ENCODE measurements at places on chromosomes 1 and 21. TPM values are rescaled to one million over a fixed set of nuclear protein-coding genes. Genes with fewer than 3 reads are reported as not detected.

The CBR3 gene
- 17.2 TPM for total RNA-seq

- H3K4me3 ChIP-seq, result no peak overlapping the region
- no peak for DNase-seq
- H3K27me3 ChIP-seq, result no peaks in the 10 kb centered on the region
- peaks cover 4% of the 10 kb centered on the region for H3K4me1 ChIP-seq
Observed at GRCh38 chr1:154579374-154579773, 11.8 kb downstream of the CHRNB2 start.

- H3K36me3 ChIP-seq, result no peaks in the 10 kb centered on the region
- no peak overlapping the region for H3K27ac ChIP-seq
- no peak for DNase-seq
- H3K4me3 ChIP-seq, result no peak overlapping the region
- no peaks in the 10 kb centered on the region for H3K4me1 ChIP-seq
Observed at GRCh38 chr21:36446301-36446700, 33.6 kb downstream of the CLDN14 start.

The CADM3 gene
- not detected for total RNA-seq

DNA sequence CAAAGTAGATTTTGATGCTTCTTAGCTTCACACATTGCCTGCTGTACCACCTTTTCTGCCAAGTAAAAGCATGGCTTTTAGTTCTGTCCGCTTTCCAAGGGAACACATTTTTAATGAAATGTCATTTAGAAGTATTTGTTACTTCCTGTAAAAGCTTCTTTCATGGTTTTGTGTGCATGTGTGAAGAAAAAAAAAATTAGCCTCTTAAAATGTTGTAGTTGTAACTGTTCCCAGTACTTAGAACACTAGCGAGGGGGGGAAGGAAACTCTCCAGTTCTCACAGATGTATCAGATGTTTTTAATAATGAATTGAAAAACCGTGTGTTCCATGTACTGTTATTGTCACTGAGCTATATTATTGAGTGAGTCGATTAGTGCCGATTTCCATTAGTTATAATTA, 568.3 kb upstream of the ADGRL2 start:
- H3K27ac ChIP-seq, result no peak overlapping the region
- no peak for DNase-seq
- H3K27me3 ChIP-seq, result no peaks in the 10 kb centered on the region
- H3K36me3 ChIP-seq, result no peaks in the 10 kb centered on the region
- H3K4me1 ChIP-seq, result no peaks in the 10 kb centered on the region

- H3K27ac ChIP-seq, result no peak overlapping the region
- no peaks in the 10 kb centered on the region for H3K4me1 ChIP-seq
- DNase-seq, result no peak
Observed at GRCh38 chr1:185961664-185962063, 227.5 kb downstream of the HMCN1 start.

GRCh38 chr1:35539073-35539823, 18.0 kb downstream of the KIAA0319L start:
- no peaks in the 10 kb centered on the region for H3K27me3 ChIP-seq
- DNase-seq, result peak; percentile 87
- peaks cover 36% of the 10 kb centered on the region for H3K36me3 ChIP-seq
- peak overlapping the region; percentile 86 for H3K27ac ChIP-seq

DNA sequence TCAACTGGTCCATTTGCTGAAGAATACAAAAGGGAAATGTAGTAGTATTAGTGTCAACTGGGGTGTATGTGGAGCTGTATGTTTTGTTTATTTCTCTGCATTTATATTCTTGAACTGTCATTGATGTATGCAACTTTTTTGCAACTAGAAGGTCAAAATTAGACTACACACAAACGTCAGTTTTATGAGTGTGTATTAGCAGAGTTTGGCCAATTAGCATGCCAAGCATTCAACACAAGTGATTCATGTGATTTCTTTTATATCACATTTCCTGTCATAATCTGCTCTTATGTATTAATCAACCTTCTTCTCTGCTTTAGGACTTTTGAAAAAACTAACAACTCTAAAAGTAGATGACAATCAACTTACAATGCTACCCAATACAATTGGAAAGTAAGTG, 211.1 kb downstream of the LRRC40 start:
- no peak for DNase-seq
- no peaks in the 10 kb centered on the region for H3K4me1 ChIP-seq
- H3K27me3 ChIP-seq, result no peaks in the 10 kb centered on the region
- H3K4me3 ChIP-seq, result no peak overlapping the region
- no peak overlapping the region for H3K27ac ChIP-seq
- H3K36me3 ChIP-seq, result no peaks in the 10 kb centered on the region

The CELA2B gene
- total RNA-seq, result not detected

The KCNA3 gene
- 29.5 TPM for total RNA-seq

- no peaks in the 10 kb centered on the region for H3K27me3 ChIP-seq
- no peak for DNase-seq
- H3K4me1 ChIP-seq, result no peaks in the 10 kb centered on the region
- no peak overlapping the region for H3K27ac ChIP-seq
- no peak overlapping the region for H3K4me3 ChIP-seq
Observed at GRCh38 chr21:40636026-40636425, 210.9 kb downstream of the DSCAM start.

DNA sequence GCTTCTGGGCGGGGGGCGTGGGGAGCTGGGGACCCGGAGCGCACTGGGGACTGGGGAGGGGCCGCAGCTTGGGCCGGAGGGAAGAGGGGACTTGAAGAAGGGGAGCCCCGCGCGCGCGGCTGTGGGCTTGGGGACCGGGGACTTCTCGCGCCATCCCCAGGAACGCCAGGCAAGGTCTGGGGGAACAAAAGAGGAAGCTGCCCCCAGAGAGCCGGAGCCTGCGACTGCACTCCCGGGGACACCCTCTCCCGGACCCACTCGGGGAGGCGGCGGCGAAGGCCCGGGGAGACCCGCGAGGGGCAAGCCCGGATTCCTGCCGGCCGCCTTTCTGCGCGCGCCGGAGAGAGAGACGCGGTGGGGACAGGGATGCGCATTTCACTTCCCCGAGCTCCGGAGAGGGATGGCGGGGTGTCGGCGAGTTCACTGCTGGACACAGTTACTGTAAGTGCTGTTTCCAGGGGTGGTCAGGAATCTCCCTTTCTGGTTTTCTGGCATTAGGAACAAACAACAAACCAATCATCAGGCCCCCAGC, 732 bp downstream of the ABCG1 start:
- peak overlapping the region; percentile 89 for H3K4me3 ChIP-seq
- H3K27me3 ChIP-seq, result peaks cover 2% of the 10 kb centered on the region
- H3K27ac ChIP-seq, result peak overlapping the region; percentile 89
- H3K4me1 ChIP-seq, result peaks cover 21% of the 10 kb centered on the region
- DNase-seq, result peak; percentile 82

The DOCK7 gene
- 17.8 TPM for total RNA-seq

- no peak overlapping the region for H3K4me3 ChIP-seq
- no peaks in the 10 kb centered on the region for H3K36me3 ChIP-seq
- H3K27ac ChIP-seq, result no peak overlapping the region
Observed at GRCh38 chr1:168767894-168768584, 39.0 kb upstream of the DPT start.

DNA sequence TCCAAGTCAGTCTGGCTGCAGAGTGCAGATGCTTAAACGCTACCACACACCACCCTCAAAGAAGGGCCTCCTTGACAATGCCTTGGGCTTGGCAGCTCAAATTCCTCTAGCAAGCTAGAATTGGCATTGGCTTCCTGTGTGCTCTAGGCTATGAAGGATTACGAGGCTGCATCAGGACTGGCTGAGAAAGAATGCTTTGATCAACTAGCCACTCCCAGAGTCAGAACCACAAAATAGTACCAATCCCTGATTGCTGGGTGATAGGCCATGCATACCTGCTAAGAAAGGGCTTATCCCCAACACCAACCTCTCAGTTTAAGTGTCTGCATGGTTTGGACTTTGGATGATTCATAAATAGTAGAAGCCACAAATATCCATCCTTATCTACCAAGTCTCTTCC, 504.9 kb downstream of the OMA1 start:
- no peaks in the 10 kb centered on the region for H3K4me1 ChIP-seq
- no peak for DNase-seq
- peaks cover 5% of the 10 kb centered on the region for H3K27me3 ChIP-seq
- no peak overlapping the region for H3K4me3 ChIP-seq
- H3K27ac ChIP-seq, result no peak overlapping the region

DNA sequence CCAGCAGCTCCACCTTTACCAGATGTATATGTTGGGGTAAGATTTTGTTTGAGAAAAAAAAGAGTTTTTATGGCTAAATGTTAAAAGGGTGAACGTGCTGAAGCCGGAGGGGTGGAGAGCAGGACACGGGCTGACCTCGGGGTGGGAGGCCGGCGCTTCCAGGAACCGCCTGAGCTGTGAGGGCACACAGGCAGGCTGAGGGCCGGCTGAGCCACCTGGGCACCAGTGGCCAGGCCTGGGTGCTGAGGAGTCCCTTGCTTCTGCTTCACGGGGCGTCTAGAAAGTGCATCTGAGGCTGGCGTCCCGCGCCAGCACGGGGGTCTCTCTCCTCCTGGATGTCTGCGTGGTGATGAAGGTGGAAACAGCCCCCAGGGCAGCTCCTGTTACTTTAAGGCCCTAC, 33.6 kb upstream of the ADARB1 start:
- no peak overlapping the region for H3K4me3 ChIP-seq
- H3K4me1 ChIP-seq, result no peaks in the 10 kb centered on the region
- H3K27me3 ChIP-seq, result peaks cover 10% of the 10 kb centered on the region
- no peak for DNase-seq
- H3K27ac ChIP-seq, result no peak overlapping the region

GRCh38 chr1:187264995-187265602, 436.4 kb downstream of the PLA2G4A start:
- no peak overlapping the region for H3K4me3 ChIP-seq
- H3K27ac ChIP-seq, result no peak overlapping the region
- no peaks in the 10 kb centered on the region for H3K4me1 ChIP-seq
- DNase-seq, result no peak

DNA sequence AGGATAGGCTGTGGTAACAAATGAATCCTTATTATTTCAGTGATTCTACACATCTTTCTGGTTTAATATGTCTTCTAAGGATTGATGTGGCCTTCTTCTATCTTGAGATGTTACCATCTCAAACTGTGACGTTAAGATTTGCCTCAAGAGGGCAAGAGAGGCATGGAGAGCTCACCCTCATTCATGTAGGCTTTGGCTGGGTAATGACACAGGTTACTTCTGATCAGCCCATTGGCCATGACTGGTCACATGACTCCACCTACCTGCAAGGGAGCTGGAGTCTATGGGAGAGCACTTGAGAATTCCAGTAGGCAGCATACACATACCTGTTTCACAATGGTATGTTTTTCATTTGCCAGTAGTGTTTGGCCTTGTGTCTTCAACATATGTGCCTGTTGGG, 30.0 kb downstream of the CACHD1 start:
- no peaks in the 10 kb centered on the region for H3K36me3 ChIP-seq
- no peak overlapping the region for H3K27ac ChIP-seq
- no peak overlapping the region for H3K4me3 ChIP-seq
- peak; percentile 58 for DNase-seq
- H3K4me1 ChIP-seq, result peaks cover 4% of the 10 kb centered on the region

The BTG2 gene
- 108 TPM for total RNA-seq

The ZBTB40 gene
- total RNA-seq, result 18.2 TPM

The CRYAA gene
- not detected for total RNA-seq

DNA sequence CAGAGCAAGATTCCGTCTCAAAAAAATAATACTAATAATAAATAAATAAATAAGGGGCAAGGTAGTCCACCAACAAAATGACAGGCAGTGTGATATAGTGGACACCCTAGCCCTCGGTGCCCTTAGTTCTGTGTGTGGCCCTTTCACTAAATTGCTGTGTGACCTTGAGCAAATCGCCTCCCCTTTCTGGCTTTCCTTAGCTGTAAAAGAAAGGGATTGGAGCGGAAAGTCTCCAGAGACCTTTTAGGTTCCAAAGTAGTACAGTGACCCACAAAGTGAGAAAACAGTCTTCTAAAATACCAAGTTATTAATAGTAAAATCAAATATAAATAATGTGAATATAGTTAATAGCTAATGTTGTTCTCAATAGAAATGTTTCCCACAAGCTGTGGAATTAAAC, 7.6 kb downstream of the LMNA start:
- peaks cover 51% of the 10 kb centered on the region for H3K4me1 ChIP-seq
- no peak overlapping the region for H3K4me3 ChIP-seq
- H3K27ac ChIP-seq, result no peak overlapping the region

GRCh38 chr1:224809613-224810012, 119.9 kb upstream of the DNAH14 start:
- H3K27me3 ChIP-seq, result no peaks in the 10 kb centered on the region
- no peak overlapping the region for H3K4me3 ChIP-seq

The DYRK3 gene
- 16.5 TPM for total RNA-seq

DNA sequence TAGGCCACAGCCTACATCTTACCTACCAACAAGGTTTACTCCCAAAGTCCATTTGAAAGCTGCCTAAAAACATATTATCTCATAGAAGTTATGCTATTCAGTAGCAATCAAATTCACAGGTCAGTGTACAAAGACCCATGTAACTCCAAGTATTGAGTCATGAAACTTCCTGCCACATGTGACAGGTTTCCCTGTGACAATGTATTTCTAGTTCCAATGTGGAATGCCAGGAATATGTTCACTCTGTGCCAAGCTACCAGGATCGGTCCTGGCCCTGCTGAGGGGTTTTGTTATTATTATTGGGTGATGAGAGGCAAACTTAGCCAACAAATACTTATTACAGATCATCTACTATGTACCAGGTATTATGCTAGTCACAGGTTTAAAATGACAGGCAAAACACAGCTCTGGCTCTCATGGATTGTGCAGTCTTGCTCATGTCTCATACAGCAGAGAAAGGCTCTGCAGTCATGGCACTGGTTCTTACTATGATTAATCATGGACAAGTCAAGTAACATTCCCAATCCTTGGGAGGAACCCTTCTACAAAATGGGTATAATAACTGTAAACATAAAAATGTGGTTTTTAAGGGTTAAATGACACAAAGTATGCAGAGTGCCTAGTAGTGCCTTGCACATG, 22.5 kb downstream of the DPH5 start:
- no peaks in the 10 kb centered on the region for H3K27me3 ChIP-seq
- H3K27ac ChIP-seq, result no peak overlapping the region
- H3K4me1 ChIP-seq, result peaks cover 30% of the 10 kb centered on the region

DNA sequence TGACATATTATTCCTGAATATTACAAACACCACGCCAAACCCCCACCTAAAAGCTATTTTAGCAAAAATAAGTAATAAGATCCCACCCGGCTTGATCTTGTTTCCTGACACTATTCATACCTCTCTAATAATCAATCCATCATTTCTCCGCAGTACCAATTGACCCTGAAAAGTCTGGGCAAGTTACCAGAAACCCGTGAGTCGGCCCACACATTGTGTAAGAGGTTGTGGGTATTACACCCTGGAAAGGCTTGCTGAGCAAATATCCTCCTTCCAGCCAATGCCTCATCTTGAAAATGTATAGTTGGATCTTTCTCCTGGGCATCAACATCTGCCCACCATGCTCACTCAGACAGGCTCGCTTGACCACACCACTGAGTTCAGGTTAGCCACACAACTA, 451.0 kb downstream of the TTLL7 start:
- no peak overlapping the region for H3K4me3 ChIP-seq
- H3K27me3 ChIP-seq, result no peaks in the 10 kb centered on the region
- H3K4me1 ChIP-seq, result no peaks in the 10 kb centered on the region
- DNase-seq, result no peak
- no peaks in the 10 kb centered on the region for H3K36me3 ChIP-seq

- peak overlapping the region; percentile 98 for H3K4me3 ChIP-seq
- peaks cover 41% of the 10 kb centered on the region for H3K4me1 ChIP-seq
- peak; percentile 81 for DNase-seq
- peak overlapping the region; percentile 98 for H3K27ac ChIP-seq
- H3K27me3 ChIP-seq, result peaks cover 9% of the 10 kb centered on the region
Observed at GRCh38 chr1:155134880-155135414, 705 bp upstream of the SLC50A1 start.

- H3K36me3 ChIP-seq, result no peaks in the 10 kb centered on the region
- no peak for DNase-seq
Observed at GRCh38 chr1:34479731-34480130, 275.1 kb upstream of the GJB5 start.

The SOX13 gene
- 0.17 TPM for total RNA-seq

The LAX1 gene
- 13.4 TPM for total RNA-seq

The FAM72D gene
- total RNA-seq, result 7.5 TPM

All from activated CD4-positive, alpha-beta T cell treated with anti-CD3 and anti-CD28 coated beads, Interleukin-2, amount 10 ng/mL, durations not matched to agents 24 days and 14 days (primary cell).